Activated gamma-delta T cell (primary cell): ENCODE measurements at places on chromosomes 12 and 14.

- DNase-seq = no peak
Observed at GRCh38 chr14:59358102-59358501, 107.1 kb downstream of the GPR135 start.

DNA sequence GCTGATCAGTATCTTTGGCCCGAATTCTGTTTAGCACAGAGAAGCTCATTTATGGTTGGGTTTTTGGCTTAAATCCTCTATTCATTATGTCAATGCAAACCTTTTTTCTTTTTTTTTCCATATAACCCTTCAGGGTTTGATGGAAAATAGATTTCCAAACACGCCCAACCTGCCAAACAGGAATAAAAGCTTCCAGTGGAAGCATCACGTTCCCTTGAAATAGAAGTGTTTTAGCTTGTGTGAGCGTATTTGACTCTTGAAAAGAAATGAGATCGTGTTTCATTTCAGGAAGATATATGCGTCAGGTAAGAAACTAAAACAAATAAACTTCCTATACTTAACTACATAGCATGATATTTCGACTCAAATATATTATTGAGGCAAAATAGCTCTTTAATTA, at the start of gene PIK3C2G:
PIK3C2G (plus strand) TSS at position 246 of the 400 bp plus-strand sequence. CDS start 20,564 bp downstream, outside the sequence.
- DNase-seq = no peak

DNA sequence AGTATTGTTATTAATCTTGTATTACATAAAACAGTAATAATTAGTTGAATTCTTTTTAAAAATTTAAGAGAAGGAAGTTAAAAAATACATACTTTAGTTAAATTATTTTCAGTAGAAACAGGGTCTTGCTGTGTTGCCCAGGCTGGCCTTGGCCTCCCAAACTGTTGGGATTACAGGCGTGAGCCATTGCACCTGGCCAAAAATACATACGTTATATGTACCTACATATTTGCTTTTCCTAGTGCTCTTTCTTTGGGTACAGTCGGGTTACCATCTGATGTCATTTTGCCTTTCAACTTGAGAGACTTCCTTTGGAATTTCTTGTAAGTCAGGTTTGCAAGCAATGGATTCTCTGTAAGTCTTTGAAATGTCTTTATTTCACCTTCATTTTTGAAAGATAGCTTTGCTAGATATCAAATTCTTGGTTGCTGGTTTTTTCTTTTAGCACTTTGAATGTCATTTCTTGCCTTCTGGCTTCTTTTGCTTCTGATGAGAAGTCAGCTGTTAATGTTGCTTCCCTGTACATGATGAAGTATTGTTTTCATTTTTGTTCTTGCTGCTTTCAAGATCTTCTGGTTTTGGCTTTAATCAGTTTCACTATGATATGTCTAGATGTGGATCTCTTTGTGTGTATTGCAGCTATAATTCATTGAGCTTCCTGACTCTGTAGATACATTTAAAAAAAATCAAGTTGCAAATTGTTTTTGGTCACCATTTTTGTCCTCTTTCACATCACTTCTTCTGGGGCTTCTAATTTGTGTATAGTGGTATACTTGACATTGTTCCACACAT, 84.4 kb downstream of the SPATS2 start:
- no peak for DNase-seq

GRCh38 chr12:90366286-90366685, 588.7 kb downstream of the CCER1 start:
- no peak for DNase-seq

- no peak for DNase-seq
Observed at GRCh38 chr12:93825931-93826555, 148.9 kb downstream of the CRADD start.

DNA sequence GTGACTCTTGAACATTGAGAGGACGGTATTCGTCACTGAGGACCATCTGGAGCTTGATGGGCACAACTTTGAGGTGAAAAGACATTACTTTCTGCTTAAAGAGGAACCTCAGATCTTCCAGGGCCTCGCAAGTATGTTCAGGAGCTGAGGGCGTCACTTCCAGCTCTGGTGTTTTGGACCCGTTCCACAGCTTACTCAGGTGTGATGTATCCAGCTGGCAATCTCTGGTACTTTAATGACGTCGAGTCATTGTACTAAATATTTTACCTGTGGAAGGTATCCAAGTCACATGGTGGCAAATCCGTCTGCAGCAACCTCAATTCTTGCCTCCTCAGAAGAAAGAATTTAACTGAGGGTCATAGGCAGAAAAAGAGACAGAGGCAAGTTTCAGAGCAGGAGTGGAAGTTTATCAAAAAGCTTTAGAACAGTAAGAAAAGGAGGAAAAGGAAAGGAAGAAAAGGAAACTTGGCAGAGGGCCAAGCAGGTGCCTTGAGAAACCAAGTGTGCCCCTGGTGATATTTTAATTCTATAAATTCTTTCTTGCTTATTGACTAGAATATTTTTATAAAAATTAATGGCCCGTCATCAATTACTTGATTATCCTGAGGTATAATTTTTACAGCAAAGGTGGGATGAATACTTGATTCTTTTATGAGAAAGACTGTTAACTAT, 250.6 kb downstream of the AEBP2 start:
- no peak for DNase-seq

DNA sequence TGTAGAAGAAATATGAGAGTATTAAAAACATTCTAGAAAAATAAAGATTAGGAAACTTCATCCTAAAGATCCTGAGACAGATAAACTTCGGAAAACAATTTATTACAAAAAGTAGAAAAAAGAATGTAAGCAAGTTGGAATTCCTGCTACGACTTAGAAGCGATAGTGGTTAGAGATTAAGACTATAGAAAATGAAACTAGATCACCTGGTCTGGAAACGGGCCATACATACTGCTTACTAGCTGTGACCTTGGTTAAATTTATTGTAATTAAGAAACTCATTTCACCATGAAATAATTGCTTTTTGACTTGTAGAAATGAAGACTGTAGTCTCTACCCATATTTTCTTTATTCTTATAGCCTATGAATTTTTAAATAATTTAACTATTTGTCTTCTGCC, 614.1 kb downstream of the SLC16A7 start:
- DNase-seq = no peak

DNA sequence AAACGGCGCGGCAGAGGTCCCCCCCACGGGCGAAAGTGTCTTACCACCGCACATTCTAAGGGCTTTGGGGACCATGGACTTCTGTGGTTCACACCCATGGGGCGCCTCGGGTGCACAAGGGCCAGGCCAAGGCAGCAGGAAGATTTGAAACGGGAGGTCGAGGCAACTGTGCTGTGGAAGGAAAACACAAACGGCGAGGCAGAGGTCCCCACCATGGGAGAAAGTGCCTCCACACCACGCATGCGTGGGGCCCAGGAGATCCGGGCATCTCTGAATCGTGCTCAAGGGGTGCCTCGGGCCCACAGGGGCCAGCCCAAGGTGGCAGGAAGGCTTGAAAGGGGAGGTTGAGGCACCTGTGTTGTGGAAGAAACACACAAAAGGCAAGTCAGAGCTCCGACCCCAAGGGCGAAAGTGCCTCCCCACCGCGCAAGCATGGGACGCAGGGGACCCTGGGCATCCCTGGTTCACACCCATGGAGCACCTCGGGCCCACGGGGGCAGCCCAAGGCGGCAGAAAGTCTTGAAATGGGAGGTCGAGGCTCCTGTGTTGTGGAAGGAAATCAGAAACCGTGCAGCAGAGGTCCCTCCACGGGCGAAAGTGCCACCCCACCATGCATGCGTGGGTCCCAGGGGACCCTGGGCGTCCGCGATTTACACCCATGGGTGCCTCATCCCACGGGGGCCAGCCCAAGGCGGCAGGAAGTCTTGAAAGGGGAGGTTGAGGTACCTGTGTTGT, 371.0 kb downstream of the ALG10 start:
- no peak for DNase-seq

DNA sequence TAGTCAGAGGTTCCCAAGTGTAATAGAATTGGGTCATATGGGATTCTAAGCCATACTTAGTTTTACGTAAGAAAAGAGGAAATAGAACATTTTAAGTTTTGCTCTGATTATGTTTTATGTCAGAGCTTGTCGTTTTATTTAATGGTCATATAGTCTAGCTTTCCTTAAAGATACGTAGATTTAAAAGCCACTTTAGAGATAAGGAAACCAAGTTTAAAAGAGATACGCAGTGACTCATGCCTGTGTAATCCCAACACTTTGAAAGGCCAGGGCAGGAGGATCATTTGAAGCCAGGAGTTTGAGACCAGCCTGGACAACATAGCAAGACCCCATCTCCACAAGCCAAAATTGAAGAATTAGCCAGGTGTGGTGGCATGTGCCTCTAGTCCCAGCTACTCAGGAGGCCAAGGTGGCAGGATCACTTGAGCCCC, 19.5 kb downstream of the MAPK1IP1L start:
- DNase-seq = no peak

DNA sequence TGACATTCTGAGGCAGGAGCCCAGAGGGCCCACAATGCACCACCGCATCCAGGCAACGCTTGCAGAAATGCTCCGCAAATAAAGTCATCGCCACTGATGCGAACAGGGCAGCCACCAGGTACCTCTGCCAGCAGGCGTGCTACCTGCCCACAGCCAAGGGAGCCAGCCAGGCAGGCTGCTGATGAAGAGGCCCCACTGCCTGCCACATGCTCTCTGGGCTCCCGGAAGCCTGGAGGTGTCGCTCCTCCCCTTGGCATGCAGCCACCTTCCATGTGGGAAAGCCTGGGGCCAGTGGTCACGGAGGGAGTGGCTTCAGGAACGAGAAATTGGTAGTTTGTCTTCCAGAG, 14.7 kb downstream of the GPR132 start:
- no peak for DNase-seq

- no peak for DNase-seq
Observed at GRCh38 chr12:26800347-26800746, 32.6 kb downstream of the ITPR2 start.

DNA sequence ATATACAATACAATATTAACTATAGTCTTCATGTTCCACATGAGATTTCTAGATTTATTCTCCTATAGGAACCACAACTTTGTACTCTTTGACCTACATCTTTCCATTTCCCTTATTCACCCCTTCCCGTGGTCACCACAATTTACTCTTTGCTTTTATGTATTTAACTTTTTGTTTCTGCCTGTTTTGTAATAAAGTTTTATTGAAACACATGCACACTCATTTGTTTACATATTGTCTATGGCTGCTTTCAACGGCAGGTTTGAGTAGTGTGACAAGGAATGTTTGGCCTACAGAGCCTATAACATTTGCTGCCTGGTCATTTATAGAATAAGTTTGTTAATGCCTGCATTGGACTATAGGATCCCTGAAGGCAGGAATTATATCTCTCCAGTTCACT, 231.1 kb downstream of the CRADD start:
- no peak for DNase-seq

DNA sequence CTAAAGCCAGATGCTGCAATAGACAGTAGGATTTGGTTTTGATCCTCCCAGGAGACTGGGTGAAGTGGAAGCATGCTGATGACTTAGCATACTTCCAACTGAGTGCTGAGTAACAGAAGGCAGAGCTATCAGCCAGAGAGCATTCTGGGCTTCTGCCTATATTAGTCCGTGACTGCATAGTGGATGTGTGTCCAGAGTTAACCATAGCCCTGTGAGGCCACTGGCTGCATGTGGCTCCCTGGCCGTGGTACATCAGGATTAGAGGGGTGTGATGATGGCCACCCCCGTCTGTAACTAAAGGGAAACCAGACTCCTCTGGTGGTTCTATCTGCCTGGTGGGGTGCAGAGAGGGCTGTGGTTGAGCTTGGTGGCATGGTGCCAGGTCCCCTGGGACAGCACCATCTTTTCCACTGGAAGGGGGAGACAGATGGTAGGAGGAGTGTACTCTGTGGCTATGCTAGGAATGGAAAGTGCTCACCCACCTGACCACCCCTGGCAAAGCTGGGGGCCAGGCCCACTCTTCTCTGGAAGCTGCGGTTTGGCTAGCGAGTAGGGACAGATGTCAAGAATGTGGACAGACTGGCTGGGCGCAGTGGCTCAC, 27.4 kb downstream of the ABCD4 start:
- DNase-seq = no peak

DNA sequence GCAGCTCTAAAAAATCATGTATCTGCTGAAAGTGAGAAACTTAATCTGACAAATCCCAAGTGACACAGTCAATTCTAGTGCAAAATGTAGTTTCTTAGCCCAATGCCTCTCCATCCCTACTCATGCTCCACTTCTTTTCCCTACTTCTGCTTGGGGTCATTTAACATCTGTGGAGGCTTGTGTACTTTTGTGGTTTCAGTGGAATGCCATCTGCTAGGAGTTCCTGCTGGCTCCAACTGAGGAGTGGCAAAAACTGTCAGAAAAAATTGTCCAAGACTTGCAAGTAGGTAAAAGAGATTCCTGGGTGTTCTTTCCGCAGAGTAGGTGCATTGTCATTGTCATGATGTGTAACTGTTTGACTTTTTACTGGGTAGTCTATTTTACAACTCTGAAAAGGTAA, 12.5 kb upstream of the AVPR1A start:
- no peak for DNase-seq

DNA sequence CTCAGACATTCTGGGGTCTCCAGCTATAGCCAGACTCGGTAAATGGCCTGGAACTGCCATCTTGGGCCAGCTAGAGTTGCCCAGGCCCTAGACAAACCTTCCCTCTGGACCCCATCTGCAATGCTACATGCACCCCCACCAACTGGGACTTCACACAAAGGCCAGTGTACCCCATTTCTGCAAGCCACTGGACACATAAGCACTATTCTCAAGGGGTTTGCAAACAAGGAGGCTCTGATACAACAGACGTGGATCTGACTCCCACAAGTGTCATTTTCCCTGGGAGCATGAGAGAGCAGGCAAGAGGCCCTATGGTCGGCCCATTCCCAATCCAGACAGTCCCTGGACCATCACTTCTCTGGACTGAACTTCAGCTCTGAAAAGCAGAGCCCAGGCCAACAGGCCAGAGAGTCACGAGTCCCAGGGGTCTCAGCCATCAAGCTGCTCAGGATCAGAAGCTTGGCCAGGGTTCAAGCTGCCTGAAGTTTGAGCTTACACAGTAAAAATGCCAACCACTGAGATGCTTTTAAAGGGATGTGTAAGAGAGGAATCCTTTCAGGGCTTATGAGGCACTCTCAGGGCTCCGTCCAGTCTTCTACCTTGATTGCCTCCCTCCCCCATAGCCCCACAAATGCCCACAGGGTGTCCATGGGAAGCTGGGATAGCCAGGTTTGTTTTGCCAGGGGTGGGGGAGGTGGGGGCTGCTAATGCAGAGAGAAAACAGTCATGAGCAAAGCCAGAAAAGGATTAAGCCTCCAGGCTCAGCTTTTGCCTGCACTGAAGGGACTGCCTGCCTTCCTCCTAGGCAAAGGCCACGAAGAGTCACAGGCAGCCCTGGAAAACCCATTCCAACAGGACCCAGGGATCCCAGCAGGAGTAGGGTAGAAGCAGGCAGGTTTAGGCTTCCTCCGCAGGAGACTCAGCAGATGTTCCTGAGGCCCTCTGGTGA, 31.7 kb upstream of the PNMA1 start:
- DNase-seq = no peak

DNA sequence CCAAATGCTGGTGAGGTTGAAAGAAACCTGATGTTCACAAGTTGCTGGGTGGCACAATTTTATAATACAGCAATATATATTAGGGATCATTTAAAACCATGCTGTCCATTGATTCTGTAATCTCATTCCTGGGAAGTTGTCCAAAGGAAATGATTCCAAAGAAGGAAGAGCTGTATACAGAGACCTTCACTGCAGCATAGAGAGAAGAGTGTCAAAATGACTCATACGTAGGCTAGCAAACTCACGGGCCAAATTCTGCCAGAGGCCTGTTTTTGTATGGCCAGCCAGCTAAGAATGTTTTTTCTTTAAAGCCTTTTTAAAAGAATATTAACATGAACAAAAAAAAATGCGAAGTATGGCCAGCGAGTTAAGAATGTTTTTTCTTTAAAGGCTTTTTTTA, 69.2 kb upstream of the MED13L start:
- DNase-seq = no peak

GRCh38 chr12:104463368-104463767, 6.6 kb downstream of the CHST11 start:
- no peak for DNase-seq

GRCh38 chr12:100031836-100032235, 47.1 kb upstream of the ANKS1B start:
- DNase-seq = no peak
